OCI-LY7 (cell line): ENCODE measurements at places on chromosomes 6 and 20. TPM values are rescaled to one million over a fixed set of nuclear protein-coding genes. Genes with fewer than 3 reads are reported as not detected.

The C20orf173 gene
- total RNA-seq, result not detected in 2 replicates

The DIDO1 gene
- 70.6 and 79.0 TPM in 2 replicates for total RNA-seq

The NR2E1 gene
- not detected in 2 replicates for total RNA-seq

The RBPJL gene
- total RNA-seq, result not detected in 2 replicates

The BPI gene
- not detected in 2 replicates for total RNA-seq

The ANKRD66 gene
- total RNA-seq, result not detected in 2 replicates

The ADGB gene
- total RNA-seq, result not detected in 2 replicates

The PAX1 gene
- total RNA-seq, result not detected in 2 replicates

The FRK gene
- 0.46 TPM in 2 replicates for total RNA-seq

The TGM2 gene
- total RNA-seq, result 0.18 TPM in 1 of 2 replicates, not detected in the other

The CDSN gene
- not detected in 2 replicates for total RNA-seq

The SALL4 gene
- not detected in 2 replicates for total RNA-seq

DNA sequence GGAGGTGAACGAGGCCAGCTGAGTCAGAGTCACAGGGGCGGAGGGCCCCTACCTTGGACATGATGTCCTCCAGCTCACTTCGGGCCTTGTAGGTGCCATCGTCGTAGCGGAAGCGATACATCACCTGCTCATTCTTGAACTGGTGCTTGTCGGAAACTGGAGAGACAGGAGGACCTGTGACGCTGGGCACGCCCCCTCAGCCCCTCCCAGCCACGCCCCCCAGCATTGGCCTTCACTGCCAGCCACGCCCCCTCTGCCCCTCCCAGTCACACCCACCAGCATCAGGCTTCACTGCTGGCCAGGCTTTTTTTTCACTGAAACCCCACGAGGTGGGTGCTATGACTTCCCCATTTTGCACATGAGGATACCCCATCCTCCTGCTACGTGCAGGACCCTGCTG lies 148.2 kb downstream of the PREX1 start:
- peak; percentile 69 for DNase-seq

DNA sequence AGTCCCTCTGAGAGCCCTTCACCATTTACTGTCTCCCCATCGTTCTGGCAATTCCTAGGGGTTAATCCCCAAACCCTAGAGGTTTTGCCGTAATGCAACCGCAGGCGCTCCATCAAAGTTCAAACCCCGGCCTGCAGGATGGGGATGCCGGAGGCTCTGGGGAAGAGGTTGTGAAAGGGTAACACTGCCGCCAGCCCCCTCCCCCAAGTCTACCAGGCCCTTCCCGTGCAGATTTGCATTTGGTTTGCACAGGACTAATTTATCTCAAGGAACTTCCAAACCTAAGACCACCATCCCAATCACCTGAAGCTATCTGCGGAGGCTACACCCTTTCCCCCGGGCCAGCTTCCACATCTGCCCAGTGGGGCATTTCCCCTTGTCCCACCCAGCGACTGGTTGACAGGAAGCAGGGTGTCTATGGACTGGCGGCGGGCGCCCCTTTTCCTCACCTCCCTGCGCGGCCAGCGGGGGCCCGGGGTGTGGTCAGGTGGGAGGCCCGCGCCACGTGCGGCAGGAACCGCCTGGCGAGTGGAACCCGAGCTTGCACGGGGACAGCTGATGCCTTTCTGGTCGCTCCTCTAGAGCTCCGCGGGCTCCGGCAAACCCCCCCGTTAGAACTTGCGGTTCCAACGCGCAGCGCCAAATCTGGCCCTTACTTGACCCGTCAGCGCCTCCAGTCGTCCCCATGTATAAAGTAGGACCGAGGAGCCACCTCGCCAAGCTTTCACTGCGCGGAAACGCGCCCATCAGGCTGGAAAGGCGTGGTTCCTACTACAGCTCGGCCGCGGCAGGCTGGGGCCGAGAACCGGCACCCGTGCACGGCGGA lies 9.4 kb upstream of the SLC4A11 start:
- no peak for DNase-seq

DNA sequence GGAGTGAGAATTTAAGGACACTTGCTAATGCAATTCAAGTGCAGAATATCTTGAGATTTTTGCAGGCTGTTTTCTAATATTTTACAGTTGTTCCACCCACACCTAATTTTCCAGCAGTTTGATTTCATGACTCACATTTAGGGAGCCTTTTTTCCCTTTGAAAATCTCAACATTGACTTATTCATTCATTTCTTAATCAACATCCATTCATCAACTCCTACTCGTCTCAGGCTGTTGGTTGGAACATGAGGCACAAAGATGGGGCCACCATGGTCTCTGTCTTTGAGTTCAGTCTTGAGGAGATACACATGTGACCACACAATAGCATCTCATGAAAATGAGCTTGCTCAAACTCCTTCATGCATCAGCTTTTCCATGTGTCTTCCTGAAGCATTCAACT lies 135.6 kb downstream of the UNC5CL start:
- DNase-seq, result no peak

DNA sequence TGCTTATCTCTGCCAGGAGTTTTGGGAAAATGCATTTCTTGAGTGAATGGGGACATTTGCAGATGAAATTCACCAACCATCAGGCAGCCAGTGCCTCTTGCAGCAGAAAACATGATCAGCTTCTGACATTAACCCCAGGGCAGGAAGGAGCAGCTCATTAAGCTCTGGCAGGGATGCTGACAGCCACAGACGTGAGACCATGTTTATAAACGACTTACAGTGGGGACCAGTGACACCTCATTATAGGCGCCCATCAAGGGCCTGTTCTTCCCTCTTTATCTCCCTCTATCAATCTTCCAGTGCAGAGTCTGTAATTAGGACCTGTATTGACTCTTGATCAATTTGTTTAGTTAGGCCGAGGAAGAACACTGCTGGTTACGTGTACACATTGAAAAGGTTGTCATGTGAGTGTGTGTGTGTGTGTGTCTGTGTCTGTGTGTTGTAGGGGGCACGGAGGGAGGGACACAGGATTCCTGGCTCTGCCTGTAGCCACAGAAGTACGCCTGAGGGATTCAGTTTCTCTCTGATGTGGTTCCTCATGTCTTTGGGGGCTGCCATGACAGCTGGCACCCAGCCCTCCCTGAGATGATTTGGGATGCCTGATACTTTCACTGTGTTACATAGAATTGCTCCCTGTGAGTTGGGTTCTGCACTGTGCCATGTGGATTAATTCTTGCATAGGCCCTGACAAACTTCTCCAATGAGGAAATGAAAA lies 428.4 kb upstream of the CHD6 start:
- DNase-seq, result no peak

DNA sequence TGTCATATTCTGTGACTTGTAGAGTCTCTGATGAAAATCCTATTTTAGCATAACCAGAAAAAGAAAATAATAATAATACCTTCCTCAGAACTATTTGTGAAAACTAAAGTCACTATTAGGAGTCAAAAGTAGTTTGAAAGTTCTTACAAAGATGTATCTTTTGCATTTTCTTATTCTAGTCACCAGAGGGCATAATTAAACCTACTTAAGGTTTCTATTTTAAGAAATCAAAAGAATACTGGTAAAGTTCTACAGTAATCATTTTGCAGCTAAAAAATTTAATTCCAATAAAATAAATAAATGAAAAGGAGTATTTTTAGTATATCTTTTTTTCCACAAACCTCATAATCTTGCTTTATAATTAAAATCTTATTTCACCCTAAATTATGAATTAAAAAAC lies 28.0 kb upstream of the MCM9 start:
- DNase-seq, result no peak

- peak; percentile 37 for DNase-seq
Observed at GRCh38 chr6:166751051-166751595, 124.1 kb upstream of the RPS6KA2 start.

- no peak for DNase-seq
Observed at GRCh38 chr20:41865938-41866337, 247.8 kb upstream of the CHD6 start.

- DNase-seq, result no peak
Observed at GRCh38 chr6:7268362-7268761, 44.6 kb downstream of the SSR1 start.

DNA sequence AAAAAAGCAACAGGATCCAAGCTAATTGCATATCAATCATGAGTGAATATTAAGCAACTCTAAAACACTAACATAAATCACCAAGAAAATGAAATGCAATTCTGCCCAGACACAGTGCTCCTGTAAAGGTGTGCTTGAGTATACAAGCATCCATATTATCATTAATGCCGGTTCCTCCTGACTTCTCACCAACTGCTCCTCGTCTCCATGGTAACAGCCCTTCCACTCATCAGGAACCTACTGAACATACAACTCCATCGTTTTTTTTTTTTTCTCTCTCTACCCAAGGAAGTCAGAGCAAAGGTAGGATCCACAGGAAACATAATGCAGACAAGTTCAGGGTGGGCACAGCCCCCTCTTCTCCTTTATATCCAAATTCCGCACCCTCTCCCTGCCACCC lies 12.4 kb downstream of the GABBR1 start:
- DNase-seq, result no peak

GRCh38 chr6:167684276-167685104 lies 142.2 kb upstream of the AFDN start:
- no peak for DNase-seq

DNA sequence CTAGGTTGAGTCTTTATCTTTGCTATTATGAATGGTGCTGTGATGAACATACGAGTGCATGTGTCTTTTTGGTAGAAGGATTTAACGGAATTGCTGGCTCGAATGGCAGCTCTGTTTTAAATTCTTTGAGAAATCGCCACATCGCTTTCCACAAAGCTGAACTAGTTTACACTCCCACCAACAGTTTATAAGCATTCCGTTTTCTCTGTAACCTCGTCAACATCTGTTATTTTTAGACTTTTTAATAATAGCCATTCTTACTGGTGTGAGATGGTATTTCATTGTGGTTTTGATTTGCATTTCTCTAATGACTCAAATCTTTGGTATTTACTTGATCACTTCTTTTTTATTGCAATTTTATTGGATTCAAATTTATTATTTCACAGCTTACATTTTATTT lies 117.4 kb upstream of the HDGFL1 start:
- DNase-seq, result no peak

GRCh38 chr20:62063315-62063980 lies 2.2 kb downstream of the TAF4 start:
- no peak for DNase-seq
